Sciatic nerve (tissue), 2 donors: ENCODE measurements at places on chromosomes 2 and 18.
A peak's percentile ranks its signal among the peaks of the same experiment; 100 is the strongest.

DNA sequence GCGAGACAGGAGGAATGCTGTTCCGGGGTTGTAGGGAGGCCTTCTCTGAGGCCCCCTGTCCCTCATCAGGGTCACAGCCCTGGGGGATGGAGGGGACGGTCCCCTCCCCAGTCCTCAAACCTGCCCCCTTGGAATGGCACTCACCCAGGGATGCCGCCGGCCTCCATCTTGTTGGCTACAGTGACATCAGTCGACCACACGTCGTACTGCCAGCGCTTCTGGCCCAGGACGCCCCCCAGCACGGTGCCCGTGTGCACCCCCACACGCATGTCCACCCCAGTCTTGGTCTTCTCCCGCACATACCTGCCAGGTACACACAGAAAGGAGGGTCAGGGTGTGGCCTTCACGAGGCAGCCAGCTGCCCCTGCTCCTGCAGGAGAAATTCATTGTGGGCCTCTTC, 46.5 kb downstream of the CENPO start:
- DNase-seq, result peak; percentile 53

DNA sequence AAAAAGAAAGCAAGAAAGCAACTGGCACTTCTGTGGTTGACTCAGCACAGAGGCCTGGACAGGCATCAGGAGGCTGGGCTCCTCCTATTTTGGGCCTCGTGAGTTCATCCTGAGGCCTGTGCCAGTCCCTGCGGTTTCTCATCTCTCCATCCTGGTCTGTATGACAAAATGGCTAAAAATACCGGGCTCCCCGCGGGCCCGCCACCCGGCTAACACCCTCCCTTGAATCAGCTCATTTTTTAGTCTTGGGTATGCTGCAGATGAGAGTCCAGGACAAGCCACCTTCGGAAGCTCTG, 62.3 kb upstream of the YWHAQ start:
- DNase-seq, result no peak

GRCh38 chr2:11778416-11778815, 32.0 kb downstream of the LPIN1 start:
- DNase-seq, result no peak

DNA sequence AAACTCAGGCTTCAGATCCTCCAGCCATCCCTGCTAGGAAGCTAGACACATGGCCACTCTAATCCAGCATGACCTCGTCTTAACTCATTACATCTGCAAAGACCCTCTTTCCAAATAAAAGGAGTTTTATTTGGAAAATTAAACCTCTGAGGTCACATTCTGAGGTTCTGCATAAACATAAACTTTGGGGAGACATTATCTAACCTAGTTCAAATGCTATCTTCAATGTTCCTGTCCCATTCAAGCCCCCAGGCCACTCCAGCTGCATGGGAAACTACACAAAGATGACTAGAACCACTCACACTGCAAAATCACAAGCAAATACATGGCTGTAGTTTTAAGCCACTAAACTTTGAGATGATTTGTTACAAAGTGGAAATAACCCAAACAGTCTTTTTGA, 99.0 kb upstream of the RNF152 start:
- no peak for DNase-seq

- no peak for DNase-seq
Observed at GRCh38 chr2:223166983-223167650, 115.1 kb downstream of the KCNE4 start.

GRCh38 chr2:81324046-81324445, 1019.5 kb upstream of the LRRTM1 start:
- no peak for DNase-seq

GRCh38 chr18:23244401-23244800, 109.1 kb downstream of the CABLES1 start:
- no peak for DNase-seq

- DNase-seq, result no peak
Observed at GRCh38 chr2:186440506-186440905, 45.6 kb upstream of the ZC3H15 start.

GRCh38 chr2:19362094-19362754, 3.8 kb upstream of the OSR1 start:
- no peak for DNase-seq

GRCh38 chr2:205768815-205769494, 86.7 kb downstream of the NRP2 start:
- DNase-seq, result no peak

GRCh38 chr2:149047118-149047517, 8.6 kb downstream of the LYPD6B start:
- no peak for DNase-seq

GRCh38 chr2:21467910-21468309, 344.1 kb downstream of the TDRD15 start:
- no peak for DNase-seq

- DNase-seq, result no peak
Observed at GRCh38 chr2:101469863-101470262, 5.0 kb downstream of the RFX8 start.

GRCh38 chr18:23114171-23114881, 21.0 kb upstream of the CABLES1 start:
- DNase-seq, result no peak

GRCh38 chr2:111967018-111967417, 68.6 kb downstream of the MERTK start:
- DNase-seq, result no peak

- DNase-seq, result no peak
Observed at GRCh38 chr2:216808805-216809425, 50.9 kb downstream of the TNP1 start.

DNA sequence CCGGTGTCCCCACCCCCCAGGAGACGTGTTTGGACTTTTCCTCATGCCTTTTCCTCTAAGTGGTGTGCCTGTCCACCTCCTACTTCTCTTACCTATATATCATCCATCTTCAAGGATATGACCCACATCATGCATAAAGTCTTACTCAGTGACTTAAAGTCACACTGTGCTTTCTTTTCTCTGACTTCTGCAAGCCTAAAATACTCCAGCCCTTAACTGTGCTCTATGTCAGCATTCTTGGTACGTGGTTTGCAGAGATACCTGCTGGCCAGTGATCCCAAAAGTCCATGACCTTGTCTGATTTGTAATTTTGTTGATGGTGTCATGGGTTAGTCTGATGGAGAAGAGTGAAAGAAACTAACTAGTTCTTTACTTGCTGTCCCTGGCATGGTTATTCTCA, 393.6 kb upstream of the NRP2 start:
- no peak for DNase-seq

- no peak for DNase-seq
Observed at GRCh38 chr18:53131001-53131400, 791.0 kb downstream of the DCC start.

DNA sequence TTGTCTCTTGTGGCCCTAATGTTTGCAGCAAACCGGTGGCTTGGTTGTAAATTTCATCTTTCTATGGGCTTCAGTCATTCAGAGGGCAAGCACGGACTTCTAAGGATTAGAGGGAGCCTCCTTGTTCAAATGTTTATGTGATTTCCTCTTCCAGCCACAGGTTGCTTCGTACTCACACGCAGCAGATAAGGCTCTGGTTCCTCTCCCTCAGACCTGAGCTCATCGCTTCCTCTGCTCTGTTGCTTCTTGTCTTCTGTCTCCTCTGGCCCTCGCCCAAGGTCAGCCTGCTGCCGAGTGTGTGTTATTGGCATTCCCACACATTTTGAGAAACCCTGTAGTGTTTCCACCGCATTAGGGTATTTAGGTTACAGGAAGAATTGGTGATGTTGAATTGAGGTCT, 44.0 kb downstream of the MYL12B start:
- DNase-seq, result no peak

- DNase-seq, result no peak
Observed at GRCh38 chr18:14748496-14748895, 524 bp downstream of the ANKRD30B start.

GRCh38 chr2:144749188-144749587, 229.3 kb upstream of the ZEB2 start:
- DNase-seq, result no peak

DNA sequence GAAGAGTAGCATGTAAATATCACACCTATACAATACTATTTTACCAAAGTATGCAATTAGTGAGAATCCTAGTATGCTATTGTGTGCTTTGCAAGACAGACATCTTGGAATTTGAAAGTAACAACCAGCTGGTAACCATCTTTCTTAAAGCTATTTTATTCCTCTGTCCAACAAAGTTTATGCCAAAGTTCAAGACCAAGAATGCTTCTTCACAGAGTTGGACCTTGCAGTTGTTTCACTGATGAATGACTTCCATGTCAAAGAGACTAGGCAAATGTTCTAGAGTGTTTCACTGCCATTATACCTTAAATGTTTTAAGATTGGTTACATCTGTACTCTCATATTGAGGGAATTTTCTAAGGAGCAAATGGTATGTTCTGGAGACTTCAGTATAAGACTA, 215.2 kb upstream of the CRIM1 start:
- DNase-seq, result no peak

DNA sequence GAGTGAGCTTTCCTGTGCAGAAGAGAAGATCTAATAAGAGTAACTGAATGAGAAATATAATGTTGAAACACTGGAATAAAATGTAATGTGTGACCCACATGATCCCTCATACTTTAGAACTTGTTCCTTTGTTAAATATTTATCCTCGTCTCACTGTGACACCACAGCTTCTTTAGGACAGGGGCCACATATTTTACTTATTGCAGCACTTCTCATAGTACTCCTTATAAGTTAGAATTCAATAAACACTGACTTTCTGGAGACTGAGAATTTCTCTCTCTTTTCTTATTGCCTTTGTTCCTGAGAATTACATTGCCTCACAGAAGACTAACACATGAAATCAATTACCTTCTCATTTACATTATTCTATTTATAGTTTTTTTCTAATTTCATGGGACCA, 1234.6 kb upstream of the CHAC2 start:
- no peak for DNase-seq
